ENCODE measurements at places on chromosomes 4 and X.

GRCh38 chrX:139844884-139845283, 88.0 kb downstream of the ATP11C start:
- DNase-seq = no peak

GRCh38 chr4:89101256-89102161, 9.8 kb upstream of the TIGD2 start:
- DNase-seq = no peak

DNA sequence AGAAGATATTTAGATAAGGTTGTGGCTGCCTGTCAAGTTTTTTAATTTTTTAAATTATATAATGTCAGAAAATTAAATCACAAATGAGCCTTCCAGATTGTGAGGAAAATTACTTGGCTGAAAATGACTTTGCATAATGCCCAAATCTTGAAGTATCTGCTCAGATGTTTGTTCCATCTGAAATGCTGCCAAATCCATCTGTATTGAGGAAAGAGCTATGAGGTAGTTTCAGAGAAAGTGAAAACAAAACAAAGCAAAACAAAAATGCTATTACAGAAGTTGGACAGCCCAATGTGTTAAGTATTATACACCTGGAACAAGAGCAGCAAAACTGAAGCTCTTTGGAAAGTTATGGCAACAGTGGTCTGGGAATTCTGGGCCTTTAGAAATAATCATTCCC, 23.3 kb upstream of the GUCY1B1 start:
- DNase-seq = no peak

DNA sequence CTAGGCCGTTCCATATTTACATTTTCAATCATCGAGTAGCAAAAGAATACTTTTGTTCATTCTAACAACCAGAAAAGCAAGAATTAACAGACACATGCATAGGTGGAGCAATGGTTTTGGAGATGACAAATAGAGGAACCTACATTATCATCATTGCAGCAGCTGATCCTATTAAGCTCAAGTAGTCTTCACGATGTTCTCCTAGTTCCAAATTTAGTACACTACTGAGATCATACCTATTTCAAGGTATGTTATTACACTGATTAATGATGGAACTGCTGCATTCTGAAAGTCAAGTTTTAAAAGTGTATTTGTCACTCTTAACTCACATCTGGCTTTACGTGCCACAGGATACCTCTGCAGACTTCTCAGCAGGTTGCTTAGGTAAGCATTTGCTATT, 87.4 kb downstream of the ADGRA3 start:
- DNase-seq = no peak

DNA sequence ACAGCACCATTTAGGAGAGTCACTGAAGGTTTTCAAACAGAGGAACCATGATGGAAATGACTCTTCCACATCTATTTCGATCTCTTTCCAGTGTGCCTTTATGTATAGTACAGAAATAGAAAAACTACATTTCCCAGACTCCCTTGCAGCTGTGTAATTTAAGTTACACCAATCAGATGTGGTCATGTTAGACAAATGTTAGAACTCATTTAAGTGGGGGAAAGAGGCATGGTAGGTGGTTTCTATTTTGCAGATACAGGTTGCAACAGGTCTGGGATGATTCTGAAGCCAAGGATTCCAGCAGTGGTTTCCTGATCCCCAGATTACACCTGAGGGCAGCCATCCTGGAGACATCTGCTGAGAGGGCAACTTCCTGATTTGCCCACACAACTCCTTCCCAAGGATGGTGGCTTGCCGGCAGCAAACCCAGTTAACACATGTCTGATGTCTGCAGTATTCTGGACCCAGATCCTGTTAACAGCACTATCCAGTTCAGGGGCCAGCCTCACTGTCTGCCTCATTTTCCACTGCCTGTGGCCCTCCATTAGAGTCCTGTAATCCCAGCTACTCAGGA, 38.7 kb upstream of the PDK3 start:
- peak; percentile 1 for DNase-seq

- no peak for DNase-seq
Observed at GRCh38 chr4:168498251-168498650, 1.4 kb downstream of the PALLD start.

GRCh38 chr4:99394896-99395295, 40.2 kb downstream of the ADH7 start:
- no peak for DNase-seq

DNA sequence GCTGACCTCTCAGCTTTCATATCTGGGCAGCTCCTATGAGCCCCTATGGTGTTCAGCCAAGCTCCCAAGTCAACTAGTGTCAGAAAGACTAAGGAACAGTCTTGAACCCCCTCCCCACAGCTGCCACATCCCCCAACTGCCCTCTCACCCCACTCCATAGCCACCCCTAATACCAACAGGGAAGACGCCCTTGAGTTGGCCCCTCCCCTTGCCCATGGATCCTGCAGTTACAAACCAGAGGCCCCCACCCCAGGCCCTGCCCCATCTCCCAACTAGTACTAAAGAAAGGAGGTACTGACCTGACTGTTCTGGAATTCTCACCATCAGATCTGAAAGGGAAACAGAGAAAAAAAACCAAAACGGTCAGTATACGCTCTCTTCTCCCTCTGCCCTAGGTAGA, 10.2 kb upstream of the IQSEC2 start:
- no peak for DNase-seq

GRCh38 chrX:100207331-100208024, 202.6 kb downstream of the PCDH19 start:
- DNase-seq = no peak

- no peak for DNase-seq
Observed at GRCh38 chr4:163193717-163194116, 27.0 kb upstream of the NAF1 start.

- no peak for DNase-seq
Observed at GRCh38 chr4:125010796-125011503, 298.4 kb upstream of the ANKRD50 start.

DNA sequence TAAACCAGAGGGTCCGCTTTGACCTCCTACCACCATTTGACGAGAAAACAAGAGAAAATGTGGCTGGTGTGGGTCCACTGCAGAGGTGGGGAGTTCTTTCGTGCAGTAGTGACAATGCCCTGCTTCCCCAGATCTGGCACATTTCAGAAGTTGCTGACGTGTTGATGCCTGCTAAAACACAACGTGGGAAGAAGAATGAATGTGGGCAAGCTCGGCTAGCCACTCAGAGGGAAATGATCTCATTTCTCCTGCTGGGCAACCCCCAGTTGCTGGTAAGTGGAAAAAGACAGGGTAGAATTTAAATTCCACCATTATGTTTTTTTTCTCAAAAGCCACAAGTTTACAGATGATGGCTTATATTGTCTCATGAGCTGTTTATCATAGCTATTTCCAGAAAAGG, 77.9 kb downstream of the LUZP4 start:
- no peak for DNase-seq

DNA sequence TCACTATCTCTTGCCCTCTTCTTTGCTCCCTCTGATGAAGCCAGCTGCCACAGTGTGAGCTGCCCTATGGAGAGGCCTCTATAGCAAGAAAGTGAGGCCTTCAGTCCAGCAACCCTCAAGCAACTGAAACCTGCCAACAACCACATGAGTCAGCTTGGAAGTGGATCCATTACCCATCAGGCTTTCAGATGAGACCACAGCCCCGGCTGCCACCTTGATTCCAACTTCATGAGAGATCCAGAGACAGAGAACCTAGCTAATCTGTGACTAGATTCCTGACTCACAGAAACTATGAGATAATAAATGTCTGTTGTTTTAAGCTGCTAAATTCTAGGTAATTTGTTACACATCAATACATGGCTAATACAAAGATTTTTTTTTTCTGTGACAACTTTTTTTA, 20.4 kb upstream of the WAS start:
- no peak for DNase-seq

GRCh38 chr4:153684182-153684970, at the start of gene TLR2:
Gene TLR2, plus strand, starts transcription at chr4:153684280. Its CDS starts 18,628 bp downstream, at chr4:153702908.
- peak; percentile 70 for DNase-seq

DNA sequence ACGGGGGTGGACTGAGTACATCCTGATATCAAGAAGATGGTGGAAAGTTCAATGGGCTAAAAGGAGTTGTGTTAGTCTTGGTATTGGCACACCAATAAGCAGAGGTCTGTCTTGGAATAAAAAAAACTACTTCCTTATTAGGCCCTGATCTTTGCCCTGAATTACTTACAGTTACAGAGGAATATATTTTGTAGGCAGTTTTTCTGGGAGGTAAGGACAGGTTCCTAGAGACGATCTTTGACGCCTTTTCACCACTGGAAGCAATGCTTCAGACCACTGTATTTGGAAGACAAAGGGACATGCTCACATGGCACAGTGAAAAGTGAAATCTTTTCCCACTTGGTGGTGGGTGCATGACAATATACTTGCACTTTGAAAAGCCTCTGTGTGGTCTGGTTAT, 618 bp upstream of the XK start:
- no peak for DNase-seq

GRCh38 chr4:83947830-83948193, 411.9 kb downstream of the GPAT3 start:
- no peak for DNase-seq

DNA sequence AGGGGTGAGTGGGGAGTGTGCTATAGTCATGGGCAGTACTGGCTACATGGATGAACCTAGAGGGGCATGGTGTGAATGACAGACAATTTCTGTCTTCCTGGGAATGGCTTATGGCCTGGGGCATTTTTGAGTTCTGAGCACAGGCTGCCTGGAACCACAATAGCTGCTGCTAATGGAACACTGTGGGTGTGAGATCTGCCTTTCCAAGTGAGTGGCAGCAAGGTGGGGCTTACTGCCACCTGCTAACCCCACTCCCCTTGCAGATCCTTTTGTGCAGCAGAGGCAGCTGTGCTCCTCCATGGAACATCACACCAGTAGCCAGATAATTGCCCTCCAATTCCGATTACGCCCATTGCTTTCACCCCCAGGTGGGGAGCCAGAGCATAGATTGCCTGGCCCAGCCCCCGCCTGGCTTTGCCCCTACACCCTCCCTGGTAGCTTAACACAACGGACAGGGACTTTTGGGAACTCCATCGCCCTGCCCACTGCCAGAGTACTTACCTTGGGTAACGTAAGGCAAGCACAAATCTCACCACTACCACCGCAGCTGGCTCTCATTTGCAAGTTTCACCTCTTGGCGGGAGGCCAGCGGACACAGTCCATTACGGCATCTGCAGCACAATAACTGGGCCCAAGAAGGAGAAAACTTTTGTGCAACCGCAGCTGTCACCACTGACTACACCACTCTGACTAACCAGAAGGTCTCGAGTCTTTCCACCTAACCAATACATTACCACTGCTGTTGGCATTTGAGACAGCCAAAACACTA, 421.2 kb upstream of the NWD2 start:
- no peak for DNase-seq

DNA sequence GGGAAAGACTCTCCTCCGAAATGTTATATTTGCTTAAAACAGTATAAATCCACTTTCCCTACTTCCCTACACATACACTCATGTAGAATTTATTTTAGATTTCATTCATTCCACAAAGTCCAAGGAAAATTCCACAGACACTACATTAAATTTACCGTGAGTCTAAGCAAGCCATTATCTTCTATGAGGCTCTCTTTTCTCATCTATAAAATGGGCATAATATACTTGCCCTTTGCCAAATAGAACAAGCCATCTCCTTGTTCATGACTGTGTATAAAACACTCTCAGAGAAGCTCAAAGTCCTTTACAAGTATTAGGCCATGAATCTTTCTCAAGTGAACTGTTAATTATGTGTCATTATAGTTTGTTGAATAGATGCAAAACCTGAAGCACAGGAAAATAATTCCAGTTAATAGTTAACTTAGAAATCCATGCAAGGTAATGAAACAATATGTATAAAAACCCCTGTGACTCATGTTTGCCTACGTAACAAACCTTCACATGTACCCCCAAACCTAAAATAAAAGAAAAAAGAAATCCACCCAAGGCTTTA, 10.7 kb downstream of the TEC start:
- DNase-seq = no peak

GRCh38 chrX:66756717-66757116, 117.8 kb upstream of the EDA2R start:
- no peak for DNase-seq

GRCh38 chr4:80035336-80035735, 37.7 kb downstream of the ANTXR2 start:
- no peak for DNase-seq

DNA sequence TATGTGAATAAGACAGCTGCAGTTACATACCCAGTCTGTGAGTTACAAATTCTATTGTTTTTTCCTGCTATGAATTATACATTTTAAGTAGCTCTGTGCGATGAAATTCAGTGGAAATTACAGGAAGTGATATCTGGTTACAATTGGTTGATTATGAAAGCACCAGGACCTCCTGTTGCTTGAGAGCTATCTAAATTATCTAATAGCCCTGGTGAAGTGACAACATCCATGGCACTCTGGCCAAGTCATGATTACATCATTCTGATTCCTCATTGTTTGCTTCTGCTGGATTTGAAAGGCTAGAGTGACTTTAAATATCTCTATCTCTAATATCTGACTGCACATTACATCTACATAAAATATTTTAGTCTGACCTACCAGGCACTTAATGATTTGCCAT, 515.0 kb downstream of the CFAP47 start:
- DNase-seq = no peak

GRCh38 chr4:163991298-163991865, 496.9 kb downstream of the TMA16 start:
- DNase-seq = no peak

DNA sequence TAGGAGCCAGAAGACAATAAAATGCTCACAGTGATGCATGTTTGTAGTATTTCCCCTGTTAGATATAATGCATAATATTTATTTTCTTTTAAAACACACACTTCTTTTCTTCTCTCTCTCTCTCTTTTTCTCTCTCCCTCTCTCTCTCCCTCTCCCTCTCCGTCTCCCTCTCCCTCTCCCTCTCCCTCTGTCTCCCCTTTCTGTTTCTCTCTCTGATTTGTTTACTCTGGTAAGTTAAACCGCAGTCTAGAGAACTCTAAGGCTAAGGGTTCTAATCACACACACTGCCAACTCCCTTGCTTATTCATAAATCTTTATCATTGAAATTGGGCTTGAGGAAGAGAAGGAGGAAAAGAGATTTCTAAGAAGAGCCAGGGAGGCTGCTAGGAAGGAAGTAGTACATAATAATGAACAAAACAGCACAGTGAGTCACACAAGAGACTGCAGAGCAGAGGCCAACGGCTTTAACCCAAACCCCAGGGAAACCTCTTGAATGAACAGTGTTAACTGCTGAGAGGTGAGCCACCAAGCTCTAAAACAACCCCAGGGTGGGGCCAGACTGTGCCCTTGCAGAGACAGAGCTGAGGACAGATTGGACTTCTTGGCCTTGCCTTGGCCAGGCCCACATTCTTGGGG, 9.1 kb upstream of the PHOX2B start:
- no peak for DNase-seq

GRCh38 chrX:113935518-113935917, 648.4 kb upstream of the HTR2C start:
- no peak for DNase-seq

Data from activated CD4-positive, alpha-beta T cell treated with anti-CD3 and anti-CD28 coated beads, Interleukin-2, amount 50 U/mL, for 48 hours (primary cell).